ENCODE measurements at places on chromosomes 4 and X.
A peak's percentile ranks its signal among the peaks of the same experiment; 100 is the strongest.

DNA sequence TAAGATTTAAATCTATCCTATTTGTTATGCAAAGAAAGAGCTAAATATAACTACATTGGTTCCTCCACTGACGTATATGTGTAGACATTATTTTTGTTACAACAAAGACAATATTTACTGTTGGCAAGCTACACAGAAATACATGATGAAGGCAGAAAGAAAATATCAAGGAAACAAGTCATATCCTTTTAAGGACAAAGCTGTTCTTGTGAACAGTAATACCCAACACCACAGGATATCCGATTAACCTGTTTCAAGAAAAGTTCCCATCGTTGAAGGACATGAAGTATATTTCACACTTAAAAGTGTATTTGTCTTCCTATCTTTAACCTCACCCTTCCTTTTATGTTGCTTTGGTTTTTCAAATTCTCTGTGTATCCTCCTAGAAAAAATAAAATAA lies 235.8 kb upstream of the AADAT start:
- DNase-seq, result no peak

DNA sequence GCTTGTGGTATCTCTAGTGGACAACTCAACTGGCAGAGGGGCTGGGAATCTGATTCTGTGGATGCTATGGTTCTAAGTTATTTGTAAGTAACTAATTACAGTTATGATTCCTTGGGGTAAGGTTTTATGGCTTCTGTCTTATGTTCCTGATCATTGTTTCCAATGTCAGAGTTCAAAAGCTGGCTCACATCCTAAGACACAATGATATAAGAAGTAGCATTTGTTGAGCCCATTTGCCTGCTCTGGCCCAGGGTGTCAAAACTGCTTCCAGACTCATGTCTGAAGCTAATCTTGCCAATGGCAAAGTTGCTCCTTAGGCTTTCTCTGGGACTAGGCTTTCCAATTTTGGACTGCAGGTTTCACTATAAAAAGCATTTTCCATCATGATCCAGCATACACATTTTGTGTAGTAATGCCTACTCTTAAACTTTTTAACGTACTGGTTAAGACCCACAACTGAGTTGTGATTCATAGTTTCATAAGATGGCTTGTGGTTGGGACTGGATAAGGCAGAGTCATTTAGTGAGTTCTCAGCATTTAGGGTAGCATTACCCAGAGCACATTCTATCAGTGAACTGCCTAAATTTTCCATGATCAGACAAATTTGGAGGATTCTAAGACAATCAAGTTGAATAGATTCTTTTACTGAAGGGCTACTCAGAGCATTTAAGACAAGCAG lies 50.0 kb downstream of the CCNI start:
- no peak for DNase-seq

DNA sequence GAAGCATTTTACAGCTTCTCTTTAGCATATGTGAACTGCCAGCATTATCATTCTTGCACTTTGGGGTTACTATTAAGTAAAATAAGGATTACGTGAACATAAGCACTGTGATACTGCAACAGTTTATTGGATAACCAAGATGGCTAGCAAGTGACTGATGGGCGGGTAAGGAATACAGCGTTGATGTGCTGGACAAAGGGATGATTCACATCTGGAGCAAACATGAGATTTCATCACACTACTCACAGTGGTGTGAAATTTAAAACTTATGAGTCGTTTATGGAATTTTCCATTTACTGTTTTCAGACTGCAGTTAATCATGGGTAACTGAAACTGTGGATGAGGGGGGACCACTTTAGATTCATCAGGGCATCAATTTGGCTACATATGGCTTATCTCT lies 16.0 kb downstream of the NBDY start:
- no peak for DNase-seq

DNA sequence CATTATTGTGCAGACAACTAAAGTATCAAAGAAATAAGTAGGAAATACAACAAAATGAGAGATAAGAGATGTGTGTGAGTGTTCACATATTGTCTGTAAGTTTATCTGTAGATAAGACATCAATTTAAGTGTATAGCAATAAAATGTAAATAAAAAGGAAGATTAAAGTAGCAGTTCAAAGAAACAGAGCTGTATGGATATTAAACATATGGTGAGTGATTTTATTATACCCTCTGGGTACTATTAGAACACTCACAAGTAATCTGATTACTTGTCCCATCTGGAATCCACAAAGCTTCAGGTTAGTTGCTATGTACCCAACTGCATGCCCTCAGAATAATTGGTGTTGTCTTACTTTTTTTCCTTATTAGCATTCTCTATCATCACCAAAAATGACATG lies 747.9 kb upstream of the ADGRL3 start:
- no peak for DNase-seq

DNA sequence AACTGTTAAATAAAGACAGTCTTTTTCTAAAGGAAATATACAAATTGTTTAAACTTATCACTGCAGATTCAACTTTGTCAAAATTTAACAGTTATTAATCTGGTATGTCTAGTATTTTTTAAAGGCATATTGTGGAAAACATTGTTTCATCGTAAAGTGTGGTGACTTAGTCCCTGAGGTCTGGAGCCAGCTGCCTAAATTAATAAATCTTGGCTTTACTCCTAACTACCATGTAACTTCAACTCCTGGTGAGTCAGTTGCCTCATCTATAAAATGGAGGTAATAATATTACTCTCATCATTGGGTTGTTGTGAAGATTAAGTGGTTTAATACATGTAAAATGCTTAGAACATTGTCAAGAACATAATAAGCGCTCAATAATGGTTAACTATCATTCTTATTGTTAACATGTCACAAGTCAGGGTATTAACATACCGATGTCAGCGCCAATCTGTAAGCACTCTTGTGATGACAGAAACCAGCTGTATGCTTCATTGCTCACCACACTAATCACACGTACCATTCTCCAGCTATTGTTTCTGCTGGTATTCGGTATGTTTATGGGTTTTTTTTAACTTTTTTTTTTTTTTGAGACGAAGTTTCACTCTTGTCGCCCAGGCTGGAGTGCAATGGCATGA lies 14.1 kb upstream of the SMIM43 start:
- no peak for DNase-seq

DNA sequence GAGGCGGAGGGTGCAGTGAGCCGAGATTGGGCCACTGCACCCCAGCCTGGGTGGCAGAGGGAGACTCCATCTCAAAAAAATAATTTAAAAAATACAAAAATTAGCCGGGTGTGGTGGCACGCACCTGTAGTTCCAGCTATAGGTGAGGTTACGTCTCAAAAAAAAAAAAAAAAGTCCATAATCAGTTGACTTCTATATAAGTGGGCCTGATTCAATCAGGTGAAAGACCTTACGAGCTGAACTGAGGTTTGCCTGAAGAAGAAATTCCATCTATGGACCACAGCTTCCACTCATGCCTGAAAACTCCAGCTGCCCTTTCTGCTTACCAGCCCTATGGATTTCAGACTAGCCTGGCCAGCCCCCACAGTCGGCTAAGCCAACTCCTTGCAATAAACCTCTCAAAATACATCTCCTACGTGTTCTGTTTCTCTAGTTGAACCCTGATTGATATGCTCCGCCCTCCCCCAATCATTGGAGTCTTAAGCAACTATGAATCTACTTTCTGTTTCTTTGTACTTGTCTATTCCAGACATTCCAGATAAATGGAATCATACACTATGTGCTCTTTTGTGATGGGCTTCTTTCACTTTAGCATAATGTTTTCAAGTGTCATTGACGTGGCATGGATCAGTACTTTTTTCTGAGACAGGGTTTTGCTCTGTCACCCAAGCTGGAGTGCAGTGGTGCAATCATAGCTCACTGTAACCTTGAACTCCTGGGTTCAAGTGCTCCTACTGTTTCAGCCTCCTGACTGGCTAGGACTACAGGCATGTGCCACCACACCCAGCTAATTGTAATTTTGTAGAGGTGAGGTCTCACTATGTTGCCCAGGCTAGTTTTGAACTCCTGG lies 36.6 kb downstream of the SAT1 start:
- no peak for DNase-seq

- DNase-seq, result no peak
Observed at GRCh38 chr4:83917572-83917971, 381.7 kb downstream of the GPAT3 start.

- no peak for DNase-seq
Observed at GRCh38 chrX:132518401-132518800, 29.6 kb upstream of the MBNL3 start.

GRCh38 chr4:101103381-101104142 lies 243.8 kb downstream of the PPP3CA start:
- peak; percentile 73 for DNase-seq

GRCh38 chr4:26076896-26077295 lies 162.9 kb downstream of the SMIM20 start:
- DNase-seq, result no peak

- peak; percentile 1 for DNase-seq
Observed at GRCh38 chrX:15384304-15384703, at the start of gene VEGFD. Gene VEGFD, minus strand, starts transcription at chrX:15384413. Its CDS starts 467 bp downstream, at chrX:15383946.

- DNase-seq, result peak; percentile 17
Observed at GRCh38 chr4:88159229-88159725, 838 bp upstream of the ABCG2 start.

- no peak for DNase-seq
Observed at GRCh38 chrX:129593137-129593536, 53.1 kb downstream of the OCRL start.

DNA sequence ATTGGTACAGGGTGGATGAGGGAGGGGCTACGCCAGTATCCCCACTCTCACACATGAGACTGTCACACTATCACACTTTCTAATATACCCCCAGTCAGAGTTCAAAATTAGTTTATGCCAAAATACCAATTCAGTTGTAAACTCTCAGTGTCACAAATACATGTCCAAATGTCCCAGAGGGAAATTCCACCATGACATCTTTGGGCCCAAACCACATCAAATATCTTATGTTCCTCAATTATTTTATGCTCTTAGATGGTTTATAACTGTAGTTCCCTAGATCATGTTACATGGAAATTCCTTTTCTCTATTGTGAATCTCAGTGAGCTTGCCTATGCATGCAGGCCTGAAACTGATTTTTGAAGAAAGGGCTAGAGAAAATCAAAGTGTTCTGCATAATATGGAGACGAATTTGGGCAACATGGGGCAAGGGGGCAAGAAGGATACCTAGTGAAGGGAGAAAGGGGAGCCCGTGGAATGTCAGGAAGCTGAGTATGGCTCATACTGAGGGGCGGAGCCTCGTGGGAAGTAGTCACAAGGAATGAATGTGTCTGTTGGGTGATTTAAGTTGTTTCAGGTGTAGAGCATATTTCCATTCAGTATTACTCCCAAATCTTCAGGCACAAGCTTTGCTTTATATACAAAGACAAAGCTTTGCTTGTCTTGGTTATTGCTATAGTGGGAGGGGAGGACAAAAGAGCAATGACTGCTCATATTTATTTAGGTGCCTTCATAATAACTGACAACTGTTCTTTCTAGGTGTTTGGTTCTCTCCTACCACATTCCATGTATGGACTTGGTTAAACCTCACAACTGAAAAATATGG lies 40.8 kb downstream of the CLNK start:
- DNase-seq, result no peak

GRCh38 chr4:158771776-158772175 lies 3.0 kb downstream of the FNIP2 start:
- no peak for DNase-seq

- peak; percentile 21 for DNase-seq
Observed at GRCh38 chrX:69506617-69507499, 2.7 kb downstream of the NALF2 start.

GRCh38 chr4:85774489-85774888 lies 299.5 kb downstream of the ARHGAP24 start:
- no peak for DNase-seq

- no peak for DNase-seq
Observed at GRCh38 chr4:105555409-105555808, 3.0 kb downstream of the ARHGEF38 start.

GRCh38 chr4:91092398-91092980 lies 965.3 kb downstream of the CCSER1 start:
- DNase-seq, result no peak
